ENCODE measurements at places on chromosomes 3 and 15.

GRCh38 chr3:48950051-48950450, 31.4 kb downstream of the ARIH2 start:
- no peak for DNase-seq

DNA sequence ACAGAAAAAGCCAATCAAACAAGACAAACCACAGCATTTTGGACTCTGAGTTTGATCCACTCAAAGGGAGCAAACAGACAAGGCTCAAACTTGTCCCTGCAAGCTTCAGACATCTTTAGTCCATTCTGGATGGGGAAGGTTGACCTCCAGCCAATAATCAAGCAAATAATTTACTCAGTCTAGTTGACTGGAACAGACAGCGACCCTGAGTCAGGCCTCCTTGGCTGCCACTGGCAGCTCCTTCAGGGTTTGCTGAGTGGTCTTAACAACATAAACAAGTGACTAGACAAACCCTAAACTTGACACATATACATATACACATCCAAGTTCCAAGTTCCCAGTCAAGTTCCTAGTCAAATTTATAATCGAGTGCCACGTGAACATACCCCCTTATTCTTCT, 313.9 kb downstream of the POLQ start:
- DNase-seq, result no peak

- DNase-seq, result peak; percentile 90
Measured at GRCh38 chr15:99123713-99124451, 19.0 kb downstream of the SYNM start.

- peak; percentile 30 for DNase-seq
Measured at GRCh38 chr3:179324270-179324754, 1.5 kb downstream of the ZNF639 start.

GRCh38 chr3:54349691-54350090, 227.3 kb downstream of the CACNA2D3 start:
- DNase-seq, result no peak

GRCh38 chr3:111076732-111077131, 5.1 kb downstream of the NECTIN3 start:
- peak; percentile 31 for DNase-seq

DNA sequence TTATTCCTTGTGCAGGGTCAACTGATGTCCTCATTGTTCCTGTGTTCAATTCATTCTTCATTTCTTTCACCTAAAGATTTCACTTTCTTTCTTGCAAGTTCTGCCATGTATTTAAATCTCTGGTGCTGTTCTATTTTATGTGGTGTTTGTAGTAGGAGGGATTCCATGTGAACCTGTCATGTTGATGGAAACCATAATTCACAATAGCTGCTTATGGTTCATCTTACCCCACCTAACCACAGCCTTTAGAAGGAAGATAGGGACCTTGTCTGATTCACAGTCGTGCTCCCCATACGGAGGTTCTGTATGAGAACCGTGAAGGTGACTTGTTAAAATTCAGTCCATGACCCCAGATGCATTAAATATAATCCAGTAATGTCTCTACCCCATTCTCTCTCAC, 21.9 kb downstream of the SLCO2A1 start:
- no peak for DNase-seq
